Stimulated activated CD4-positive, alpha-beta T cell treated with anti-CD3 and anti-CD28 coated beads, Interleukin-4, amount 100 ng/mL, for 24 hours (primary cell): ENCODE measurements at places on chromosomes 3 and 15.

DNA sequence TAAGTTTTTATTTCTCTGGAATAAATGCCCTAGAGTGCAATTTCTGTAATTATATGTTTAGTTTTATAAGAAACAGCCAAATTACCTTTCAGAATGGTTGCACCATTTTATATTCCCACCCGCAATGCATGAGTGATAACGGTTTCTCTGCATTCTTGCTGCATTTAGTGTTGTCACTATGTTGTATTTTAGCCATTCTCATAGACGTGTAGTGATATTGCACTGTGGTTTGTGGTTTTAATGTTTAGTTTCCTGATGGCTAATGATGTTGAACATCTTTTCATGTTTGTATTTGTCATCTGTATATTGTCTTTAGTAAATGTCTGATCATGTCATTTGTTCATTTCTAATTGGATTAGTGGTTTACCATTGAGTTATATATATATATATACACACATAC lies 73.0 kb upstream of the GOLIM4 start:
- no peak for DNase-seq

DNA sequence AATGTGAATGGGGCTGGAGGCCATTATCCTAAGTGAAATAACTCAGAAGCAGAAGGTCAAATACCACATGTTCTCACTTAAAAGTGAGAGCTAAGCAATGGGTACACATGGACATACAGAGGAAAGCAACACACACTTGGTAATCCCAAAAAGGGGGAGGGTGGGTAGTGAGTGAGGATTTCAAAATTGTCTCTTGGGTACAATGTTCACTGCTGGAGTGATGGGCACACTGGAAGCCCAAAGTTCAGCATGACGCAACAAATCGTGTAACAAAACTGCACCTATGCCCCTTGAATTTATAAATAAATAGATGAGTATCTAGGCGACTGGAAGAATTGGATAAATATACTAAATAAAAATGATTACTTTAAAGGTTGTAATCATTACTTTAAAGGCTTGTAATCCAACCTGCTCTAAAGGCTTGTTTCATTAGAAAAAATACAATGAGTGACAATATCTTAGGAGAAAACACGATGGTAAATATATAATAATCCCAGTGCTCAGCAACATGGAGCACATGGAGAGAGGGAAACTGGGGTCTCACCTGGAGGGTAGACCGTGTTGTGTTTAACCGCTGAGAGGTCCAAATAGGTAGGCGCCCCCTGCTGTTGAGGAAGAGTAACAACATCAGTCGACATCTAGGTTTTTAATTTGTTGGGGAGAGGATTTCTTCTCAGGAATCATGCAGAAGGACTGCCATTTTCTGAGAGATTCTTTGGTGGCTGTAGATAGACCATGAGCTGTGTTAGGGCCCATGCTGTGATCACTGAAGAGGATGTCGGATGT lies 78.5 kb upstream of the ROBO1 start:
- DNase-seq, result no peak

- DNase-seq, result no peak
Measured at GRCh38 chr3:28042095-28042635, 199.3 kb upstream of the CMC1 start.

GRCh38 chr3:30169487-30169886 lies 436.9 kb upstream of the TGFBR2 start:
- DNase-seq, result no peak

- no peak for DNase-seq
Measured at GRCh38 chr3:87694678-87695077, 364.1 kb downstream of the CGGBP1 start.

DNA sequence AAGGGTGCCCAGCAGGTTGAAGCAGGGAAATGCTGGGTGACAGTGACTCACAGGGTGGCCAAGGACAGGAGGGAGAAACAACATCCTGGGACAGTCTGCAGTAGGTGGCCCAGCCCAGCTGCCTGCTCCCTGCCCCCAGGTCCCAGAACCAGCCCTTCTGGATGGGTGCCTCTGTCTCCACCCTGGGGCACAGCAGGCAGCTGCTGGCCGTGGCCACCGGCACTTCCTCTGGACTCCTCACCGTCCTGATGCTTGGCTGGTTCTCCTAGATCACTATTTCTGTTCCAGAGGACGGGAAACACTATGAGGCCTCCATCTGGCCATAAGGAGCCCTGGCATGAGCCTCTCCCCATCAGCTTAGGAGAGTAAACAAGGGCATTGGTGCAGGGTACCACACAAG lies 258.9 kb downstream of the XXYLT1 start:
- no peak for DNase-seq

DNA sequence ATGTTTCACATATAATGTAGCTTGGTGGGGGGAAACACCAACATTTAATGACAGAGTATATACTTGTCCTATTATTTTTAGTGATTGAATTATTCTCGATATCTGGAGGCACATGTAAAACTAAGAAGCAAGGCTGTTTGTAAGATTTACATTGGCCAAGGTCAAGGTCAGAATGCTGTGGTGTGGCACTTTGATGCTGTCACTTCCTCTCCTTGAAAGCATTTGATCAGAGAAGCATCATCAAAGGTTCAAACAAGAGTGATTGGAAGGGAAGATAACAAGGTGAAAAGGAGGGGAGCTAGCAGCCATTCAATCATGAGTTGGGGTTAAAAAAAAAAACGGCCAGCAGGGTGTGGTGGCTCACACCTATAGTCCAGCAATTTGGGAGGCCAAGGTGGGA lies 26.4 kb downstream of the RTF1 start:
- no peak for DNase-seq

DNA sequence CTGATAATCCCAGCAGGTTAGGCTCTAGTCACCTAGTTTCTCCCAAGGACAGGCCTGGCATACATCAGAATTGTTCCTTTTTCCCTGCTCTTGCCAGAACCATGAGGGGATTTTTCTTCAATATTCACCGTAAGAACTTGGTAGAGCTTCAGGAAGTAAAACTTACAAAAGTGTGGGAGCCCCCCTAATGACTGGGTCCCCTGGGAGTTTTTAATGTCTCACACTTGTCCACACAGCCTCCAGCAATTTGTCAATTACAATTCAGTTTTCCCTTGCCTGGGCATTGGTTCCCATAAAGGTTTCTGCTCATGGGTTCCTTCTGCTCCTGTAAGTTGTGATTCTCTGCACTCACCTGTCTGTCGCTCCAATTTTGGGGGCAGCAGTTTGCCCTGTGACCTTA lies 28.5 kb downstream of the LHFPL4 start:
- DNase-seq, result no peak

DNA sequence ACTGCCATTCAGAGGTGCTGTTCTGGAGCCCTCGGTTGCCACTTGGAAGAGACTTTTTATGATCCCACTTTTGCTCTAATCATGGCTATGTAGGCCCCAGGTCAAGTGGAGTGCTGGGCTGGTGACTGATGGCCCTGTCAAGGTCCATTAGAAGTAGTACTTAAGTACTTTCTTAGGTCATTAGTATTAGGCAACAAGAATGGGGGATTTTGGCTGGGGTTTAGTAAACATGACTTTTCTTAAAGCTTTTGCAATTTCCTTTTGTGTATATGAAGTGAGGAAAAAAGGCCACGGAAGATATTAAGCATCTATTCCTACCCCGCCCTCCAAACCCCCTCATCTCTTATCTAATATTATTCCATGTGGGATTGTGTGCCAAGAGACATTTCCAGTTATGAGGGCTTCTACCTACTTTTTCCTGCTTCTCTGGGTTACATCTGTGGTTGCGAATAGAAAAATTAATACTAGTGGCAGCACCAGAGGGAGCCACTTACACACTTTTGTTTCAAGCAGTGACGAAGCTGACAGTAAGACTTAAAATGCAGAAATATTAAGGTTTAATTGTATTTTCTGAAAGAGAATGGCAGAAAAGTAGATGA lies 13.9 kb downstream of the NLGN1 start:
- DNase-seq, result no peak

DNA sequence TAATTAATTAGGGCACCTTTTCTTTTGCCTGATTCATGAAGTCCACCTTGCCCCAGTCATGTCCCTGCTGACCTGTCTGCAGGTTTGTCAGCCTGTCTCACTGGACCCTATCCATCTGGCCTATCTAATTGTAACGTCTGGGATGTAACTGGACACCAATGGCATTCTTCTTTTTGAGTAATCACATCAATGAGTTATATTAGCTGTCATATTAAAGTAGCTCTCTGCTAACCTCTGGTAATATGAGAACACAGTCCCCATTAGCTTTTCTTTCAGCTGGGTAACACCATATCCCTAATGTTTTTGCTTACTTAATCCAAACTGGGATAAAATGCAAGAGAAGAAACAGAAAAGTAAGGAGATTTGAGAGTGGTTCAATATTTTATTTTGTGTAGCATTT lies 166.2 kb upstream of the VEPH1 start:
- DNase-seq, result no peak

DNA sequence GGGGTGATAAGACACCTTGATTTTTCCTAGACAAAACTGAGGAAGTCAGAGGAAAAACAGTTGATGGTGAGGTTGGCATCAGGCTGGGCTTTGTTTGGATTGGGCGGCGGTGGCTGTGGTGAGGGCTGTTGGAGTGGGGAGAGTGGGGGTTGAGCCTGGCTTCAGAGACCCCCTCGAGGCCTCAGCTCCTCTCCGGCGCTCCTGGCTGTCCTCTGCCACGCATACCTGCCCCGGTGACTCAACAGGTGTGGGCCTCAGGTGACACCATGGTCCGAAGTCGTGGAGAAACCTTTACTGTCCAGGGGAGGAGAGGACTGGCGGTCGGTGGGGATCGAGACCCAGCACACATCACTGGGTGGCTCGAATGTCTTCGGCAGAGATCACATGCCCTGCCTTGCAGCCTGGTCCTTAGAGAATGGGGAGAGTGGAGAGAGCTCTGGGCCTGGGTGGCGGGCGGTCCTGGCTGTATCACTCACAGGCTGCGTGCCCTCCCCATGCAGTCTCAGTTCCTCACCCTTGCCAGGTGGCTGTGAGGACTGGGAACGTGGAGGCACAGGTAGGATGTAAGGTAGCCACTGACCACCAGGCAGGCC lies 2.6 kb downstream of the APBA2 start:
- no peak for DNase-seq

- DNase-seq, result no peak
Measured at GRCh38 chr3:62774221-62774620, 101.0 kb downstream of the CADPS start.

- DNase-seq, result peak; percentile 33
Measured at GRCh38 chr15:22979238-22980188, 655 bp downstream of the CYFIP1 start.

DNA sequence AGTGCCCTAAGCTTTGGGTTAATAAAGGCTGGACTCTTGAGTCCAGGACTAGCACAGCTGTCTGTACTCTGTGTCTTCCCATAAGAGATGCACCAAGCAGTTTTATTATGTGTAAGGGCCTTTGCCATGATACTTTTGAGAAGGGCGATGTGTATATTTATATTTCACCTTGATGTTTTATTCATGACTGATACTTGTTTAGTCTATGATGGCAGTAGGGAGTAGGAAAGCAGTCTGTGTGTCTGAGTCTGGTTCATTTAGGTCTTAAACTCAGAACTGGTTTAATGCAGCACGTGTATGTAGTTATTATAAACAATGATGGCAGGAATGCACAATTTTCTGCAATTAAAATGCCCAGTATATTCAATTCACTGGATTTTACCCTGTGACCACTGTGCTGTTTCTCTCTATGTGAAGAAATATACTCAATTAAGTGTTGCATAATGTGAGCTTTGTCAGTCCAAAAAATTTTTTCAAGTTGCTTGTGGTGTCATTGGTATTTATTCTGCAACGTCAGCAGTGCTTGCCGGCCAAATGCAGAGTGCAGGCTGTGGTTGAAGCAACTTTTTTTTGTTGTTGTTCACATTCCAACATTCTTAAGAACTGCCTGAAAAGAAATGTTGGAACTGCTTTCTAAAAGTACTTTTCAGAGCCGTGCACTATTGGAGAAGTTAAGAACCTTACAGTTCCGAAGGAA lies 423.7 kb upstream of the SEMA6D start:
- no peak for DNase-seq

GRCh38 chr3:65539616-65540015 lies 499.1 kb downstream of the MAGI1 start:
- DNase-seq, result no peak

DNA sequence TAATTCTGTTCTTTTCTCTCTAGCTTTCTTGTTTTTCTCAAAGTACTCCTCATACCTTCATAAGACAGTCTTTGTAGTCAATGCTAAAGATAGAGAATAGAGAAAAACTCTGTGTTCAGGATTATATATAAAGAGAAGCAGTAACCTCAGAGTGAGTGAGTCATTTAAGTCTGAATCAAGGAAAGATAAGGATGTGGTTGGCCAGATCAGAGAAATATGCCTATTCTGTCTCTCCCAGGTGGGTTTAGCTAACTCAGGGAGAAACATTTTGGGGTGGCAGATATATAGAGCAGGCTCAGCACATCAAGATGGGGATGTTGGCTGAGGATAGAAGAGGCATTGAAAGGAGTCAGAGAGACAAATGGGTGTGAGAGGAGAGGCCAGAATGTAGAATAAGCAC lies 31.4 kb downstream of the GTF2E1 start:
- no peak for DNase-seq

DNA sequence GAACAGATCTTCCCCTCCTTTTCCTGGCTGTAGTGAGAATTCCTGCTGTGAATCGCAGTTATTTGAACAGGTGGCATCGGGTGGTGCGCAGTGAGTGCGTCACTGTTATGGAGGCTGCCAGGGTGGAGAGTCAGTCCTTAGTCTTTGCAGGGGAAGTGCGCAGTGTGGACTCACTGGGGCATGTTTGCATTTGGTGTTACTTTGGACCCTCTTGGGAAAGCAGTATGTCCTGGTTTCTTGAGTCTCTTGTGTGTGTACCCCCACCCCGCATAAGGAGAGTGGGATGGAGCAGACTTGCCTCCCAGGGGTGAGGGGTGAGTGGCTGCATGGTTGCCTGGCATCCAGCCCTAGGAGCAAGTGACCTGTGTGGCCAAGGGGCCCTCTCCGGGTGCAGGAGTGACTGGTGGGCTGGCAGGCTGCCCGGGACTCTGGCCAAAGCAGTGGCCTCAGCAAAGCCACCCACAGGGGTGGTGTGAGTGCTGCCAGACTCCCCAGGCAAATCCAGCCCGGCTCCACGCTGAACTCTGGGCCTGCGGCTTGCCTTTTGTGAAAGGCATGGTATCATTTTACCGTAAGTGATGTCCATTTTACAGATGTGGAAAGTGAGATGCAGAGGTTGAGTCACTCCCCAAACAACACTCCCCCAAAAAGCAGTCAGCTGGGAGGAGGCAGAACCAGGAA lies 46.4 kb downstream of the DNASE1L3 start:
- no peak for DNase-seq

GRCh38 chr15:38695249-38696108 lies 130.9 kb upstream of the RASGRP1 start:
- DNase-seq, result no peak

GRCh38 chr3:11660242-11660641 lies 16.5 kb upstream of the VGLL4 start:
- no peak for DNase-seq

- no peak for DNase-seq
Measured at GRCh38 chr3:39343076-39343717, 13.7 kb downstream of the CCR8 start.
